ENCODE measurements at places on chromosomes 3 and 15.

- DNase-seq: no peak
These were observed 38.6 kb downstream of the FBXL2 start for GRCh38 chr3:33315826-33316225.

DNA sequence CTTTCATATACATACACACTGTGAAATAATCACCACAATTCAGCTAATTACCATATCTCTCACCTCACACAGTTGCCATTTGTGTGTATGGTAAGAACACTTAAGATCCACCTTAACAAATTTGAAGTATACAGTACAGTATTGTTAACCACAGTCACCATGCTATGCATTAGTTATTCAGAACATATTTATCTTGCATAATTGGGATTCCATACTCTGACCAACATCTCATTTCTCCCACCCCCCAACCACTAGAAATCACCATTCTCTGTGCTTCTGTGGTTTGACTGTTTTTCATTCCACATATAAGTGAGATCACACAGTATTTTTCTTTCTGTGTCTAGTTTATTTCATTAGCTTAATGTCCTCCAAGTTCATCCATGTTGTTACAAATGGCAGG is 247.7 kb upstream of the CTNNB1 start:
- DNase-seq: no peak

DNA sequence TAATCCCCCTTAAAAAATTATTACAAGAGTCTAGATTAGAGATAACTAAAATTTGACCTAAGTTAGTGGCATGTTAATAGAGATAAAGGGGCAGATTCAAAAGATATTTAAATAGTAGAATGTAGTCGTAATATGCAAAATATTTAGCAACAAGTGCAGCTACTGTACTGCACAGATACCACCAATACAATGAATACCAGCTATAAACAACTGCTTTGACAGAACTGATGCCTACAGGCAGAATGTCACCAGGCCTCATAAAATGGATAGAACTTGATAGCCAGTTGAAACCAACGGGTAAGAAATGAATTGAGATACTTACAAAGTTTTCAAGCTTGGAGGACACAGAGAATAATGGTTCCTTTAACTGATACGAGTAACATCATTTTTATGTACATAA is 249.3 kb upstream of the VEPH1 start:
- no peak for DNase-seq

DNA sequence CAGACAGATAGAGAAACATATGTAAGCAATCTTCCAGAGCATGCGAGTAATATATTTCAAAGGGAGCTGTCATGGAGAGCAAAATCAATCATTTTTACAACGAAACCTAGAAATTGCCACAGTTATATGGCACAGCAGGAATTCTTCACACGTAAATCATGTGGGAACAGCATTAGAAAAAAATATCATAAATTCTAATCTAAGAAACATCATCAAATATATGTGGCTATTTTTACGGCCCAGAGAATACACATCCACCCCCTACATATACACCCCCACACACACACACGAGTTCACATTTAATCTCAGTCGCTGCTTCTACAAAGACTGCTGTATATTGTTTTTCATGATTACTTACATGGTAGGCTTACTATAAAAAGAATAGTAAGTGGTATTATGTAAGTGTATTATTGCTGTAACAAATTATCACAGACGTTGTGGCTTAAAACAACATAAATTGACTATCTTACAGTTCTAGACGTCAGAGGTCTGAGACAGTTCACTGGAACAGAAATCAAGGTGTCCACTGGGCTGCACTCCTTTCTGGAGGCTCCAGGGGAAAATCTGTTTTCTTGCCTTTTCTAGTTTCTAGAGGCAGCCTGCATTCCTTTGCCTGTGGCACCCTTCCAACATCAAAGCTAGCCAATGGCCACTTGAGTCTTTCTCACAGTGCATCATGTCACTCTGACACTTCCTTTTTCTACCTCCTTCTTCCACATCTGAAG is 363.3 kb downstream of the ULK4 start:
- no peak for DNase-seq

DNA sequence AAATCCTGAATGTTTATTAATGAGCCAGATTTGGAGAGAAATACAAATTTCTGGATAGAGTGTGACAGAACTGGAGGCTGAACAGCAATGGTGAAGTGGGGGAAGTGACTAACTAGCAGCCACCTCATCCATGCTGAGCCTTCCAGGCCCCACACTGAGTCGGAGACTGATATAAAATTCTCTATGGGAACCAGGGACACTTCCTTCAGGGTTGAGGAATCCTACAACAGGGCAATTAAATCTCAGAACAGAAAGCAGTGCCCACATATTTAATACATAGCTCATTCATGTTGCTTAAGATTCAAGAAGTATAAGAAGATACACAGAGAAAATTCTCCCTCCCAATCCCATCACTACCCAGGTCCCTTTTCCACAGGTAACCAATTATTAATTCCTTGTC is 49.3 kb downstream of the HACD2 start:
- DNase-seq: no peak

DNA sequence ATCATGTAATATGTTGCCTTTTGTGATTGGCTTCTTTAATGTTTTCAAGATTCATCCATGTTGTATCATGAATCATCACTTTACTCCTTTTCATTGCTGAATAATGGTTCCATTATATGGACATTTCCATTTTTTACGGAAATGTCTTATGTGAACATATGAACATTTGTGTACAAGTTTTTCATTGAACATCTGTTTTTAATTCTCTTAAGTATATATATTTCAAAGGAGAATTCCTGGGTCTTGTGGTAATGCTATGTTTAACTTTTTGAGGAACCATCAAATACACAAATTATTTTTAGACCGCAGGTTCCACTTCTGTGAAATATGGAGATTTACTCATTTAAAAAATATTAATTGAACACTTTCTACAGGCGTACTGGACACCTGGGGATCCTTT is 85.7 kb downstream of the ARIH1 start:
- no peak for DNase-seq

DNA sequence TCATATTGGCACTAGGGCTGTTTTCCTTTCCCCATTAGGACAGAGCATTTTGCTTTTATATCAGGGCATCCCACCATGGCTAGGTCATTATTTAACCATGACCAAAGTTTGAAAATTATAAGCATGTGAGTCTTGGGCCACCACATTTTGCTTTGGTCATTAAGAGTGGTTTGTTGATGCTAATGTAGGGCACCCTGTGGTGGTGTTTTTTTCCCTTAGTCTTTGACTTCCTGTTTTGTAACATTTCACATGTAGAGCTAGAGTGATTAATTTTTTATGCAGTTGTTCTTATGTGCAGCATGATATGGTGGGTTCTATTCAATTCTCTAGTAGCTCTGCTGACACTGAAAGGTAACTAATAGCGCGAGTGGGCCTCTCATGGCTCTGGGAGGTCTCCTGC is 249.6 kb upstream of the ROBO1 start:
- DNase-seq: no peak

- DNase-seq: no peak
These were observed 522 bp upstream of the NRROS start for GRCh38 chr3:196638861-196639482.

DNA sequence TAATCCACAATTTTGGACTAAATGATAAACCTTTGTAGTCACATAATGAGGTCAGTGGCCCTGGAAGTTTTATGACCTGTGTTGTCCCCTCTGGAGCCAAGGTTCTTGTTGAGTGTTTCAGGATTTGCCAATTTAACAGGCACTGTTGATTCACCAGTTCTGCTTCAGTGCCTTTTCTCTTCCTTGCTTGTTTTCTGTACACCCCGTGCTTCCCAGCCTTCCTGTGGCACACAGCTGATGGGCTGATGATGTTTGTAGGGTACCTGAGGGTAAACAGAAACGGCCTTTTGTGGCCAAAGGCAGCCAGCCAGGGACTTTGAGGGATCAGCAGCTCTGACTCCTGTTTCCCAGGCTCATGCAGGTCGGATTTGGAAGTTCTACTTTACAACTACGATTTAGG is 13.3 kb downstream of the GYG1 start:
- DNase-seq: peak; percentile 91

GRCh38 chr15:63069616-63070090 is 27.1 kb downstream of the TPM1 start:
- DNase-seq: no peak

DNA sequence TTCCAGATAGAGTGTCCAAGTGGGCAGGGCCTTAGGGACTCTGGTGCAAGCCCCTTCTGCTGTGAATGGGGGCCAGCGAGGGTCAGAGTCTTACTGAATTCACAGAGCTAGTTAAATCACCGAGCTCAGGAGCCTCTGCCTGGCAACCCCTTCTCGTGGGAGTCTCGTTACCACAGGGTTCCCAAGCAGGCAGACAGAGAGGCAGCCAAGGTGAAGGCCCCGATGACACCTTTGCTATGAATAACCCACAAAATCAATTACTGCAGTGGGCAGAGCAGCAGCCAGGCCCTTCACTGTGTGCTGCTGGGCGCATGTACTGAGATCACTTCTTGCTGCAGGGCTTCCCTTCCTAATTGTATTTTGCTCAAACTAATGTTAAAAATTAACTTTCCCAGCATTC is 56.9 kb downstream of the SPSB4 start:
- DNase-seq: no peak

DNA sequence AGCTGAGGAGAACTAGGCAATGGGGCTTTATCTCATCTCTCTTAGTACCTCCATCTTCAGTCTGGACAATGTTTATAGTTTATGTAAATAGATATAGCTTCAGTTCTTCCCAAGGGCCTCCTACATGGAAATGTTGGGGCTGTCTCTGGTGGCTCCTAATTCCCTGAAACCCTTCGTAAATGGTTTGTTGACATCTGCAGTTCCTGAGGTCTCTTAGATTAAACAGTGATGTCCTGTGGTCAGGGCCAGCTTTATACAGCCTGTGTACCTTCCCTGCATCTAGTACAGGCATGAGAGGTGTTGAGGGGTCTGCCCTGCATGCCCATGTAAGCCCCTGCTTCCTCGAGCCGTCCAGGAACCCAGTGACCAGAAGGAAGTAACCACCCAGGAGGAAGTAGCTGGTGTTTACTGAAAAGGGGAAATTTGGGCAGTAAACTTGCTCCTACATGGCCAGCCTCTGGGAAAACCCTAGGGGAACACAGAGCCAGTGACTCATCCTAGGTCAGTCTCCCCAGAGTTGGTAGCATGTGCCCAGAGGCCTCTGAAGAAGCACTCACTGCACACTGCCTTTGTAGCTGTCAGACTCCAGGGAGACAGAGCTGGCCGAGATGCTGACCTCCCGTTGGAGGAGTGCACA is 4.7 kb upstream of the TBC1D2B start:
- no peak for DNase-seq

DNA sequence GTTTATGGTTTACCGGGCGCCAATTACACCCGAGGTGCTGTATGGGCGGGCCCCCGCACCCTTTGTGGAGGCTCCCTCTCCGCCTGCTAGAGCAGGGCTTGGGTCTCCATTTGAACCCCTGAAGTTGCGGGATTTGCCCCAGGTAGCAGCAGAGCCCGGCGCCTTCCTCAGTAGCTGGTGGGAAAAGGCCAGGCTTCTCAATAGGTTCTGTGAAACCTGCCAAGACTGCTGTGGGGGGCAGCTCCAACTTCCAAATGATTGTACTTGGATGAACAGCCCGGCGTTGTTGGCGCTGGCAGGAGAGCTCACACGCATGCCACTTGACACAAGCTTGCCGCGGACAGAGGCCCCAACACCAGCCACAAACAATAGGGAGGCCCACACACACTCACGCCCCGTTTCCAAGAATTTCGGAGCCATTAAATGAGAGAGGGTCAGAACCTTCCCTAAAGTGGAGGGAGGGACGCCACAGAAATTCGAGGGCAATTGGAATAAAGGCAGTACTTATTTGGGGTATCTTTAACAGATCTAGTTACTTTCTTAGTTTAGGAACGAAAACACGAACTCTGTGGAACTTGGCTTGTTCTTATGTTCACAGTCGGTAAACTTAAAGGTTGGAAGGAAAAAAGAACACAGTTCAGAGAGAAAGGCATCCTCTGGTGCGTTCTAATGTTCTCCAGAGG is 1.4 kb downstream of the EPHB3 start:
- no peak for DNase-seq

DNA sequence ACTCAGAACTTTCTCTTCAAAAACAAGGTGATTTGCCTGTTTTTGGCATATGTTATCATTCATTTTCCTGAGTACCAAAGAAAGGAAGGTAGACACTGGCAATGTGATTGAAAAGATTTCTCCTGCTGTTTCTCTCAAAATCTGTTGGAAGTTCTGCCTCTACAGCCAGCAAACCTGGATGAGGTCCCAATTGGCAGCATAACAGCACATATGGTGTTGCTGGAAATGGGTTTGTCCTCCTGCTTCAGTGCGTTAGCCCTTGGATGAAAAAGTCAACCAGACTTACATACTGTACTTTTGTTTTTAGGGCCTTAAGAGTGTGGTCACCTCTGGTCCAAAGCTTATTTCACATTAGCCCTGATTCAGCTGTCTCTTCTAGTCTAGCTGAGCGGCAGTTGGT is 237.6 kb upstream of the MME start:
- no peak for DNase-seq

DNA sequence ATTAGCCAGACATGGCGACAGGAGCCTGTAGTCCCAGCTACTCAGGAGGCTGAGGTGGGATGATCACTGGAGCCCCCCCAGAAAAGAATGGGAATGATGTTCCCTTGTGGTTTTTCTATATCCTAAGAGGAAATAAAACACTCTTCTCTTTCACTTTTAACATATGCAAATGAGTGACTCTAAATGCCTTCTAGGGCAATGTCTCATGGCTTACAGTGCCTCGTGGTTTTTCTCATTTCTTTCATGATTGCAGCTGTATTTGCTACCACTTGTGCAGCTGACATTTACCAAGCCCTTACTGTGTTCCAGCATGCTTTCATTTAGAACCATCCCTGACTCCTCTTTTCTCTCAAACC is 26.4 kb downstream of the STOML1 start:
- DNase-seq: no peak

Measured in gastrocnemius medialis (tissue), 4 donors.